ENCODE measurements at places on chromosomes 5 and 9.

DNA sequence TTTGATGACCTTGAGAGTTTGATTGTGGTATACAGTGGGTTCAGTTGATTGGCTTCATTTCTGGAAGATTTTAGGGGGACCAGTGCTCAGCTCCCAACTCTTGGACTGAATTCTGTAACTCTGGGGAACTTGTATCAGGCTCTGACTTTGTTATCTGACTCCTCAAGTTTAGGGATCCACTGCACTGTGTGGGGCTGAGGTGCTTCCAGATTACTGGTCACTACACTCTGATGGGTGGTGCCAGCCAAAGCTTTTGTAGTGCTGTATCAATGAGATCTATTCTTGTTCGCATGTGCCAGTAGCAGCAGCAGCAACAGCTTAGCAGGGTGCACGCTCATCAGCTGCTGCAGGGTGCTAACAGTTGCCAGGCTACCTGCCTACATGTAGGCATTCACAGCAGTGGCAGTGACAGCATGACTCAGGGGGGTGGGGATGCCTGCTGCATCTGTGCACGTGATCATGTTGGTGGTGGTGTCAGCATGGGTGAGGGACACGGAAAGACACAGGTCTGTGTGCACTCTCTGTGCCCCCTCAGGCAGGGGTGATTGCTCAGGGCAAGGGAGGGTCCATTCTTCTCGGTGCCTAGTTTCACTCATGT, 438.8 kb upstream of the SEMA6A start:
- H3K36me3 ChIP-seq: no peaks in the 10 kb centered on the region
- peak; percentile 38 for DNase-seq
- no peaks in the 10 kb centered on the region for H3K4me1 ChIP-seq

GRCh38 chr9:33868440-33868973, 51.5 kb downstream of the UBE2R2 start:
- H3K27me3 ChIP-seq: no peaks in the 10 kb centered on the region
- DNase-seq: no peak
- no peak overlapping the region for H3K27ac ChIP-seq
- no peaks in the 10 kb centered on the region for H3K4me1 ChIP-seq
- H3K36me3 ChIP-seq: peaks cover 6% of the 10 kb centered on the region
- no peak overlapping the region for H3K4me3 ChIP-seq

DNA sequence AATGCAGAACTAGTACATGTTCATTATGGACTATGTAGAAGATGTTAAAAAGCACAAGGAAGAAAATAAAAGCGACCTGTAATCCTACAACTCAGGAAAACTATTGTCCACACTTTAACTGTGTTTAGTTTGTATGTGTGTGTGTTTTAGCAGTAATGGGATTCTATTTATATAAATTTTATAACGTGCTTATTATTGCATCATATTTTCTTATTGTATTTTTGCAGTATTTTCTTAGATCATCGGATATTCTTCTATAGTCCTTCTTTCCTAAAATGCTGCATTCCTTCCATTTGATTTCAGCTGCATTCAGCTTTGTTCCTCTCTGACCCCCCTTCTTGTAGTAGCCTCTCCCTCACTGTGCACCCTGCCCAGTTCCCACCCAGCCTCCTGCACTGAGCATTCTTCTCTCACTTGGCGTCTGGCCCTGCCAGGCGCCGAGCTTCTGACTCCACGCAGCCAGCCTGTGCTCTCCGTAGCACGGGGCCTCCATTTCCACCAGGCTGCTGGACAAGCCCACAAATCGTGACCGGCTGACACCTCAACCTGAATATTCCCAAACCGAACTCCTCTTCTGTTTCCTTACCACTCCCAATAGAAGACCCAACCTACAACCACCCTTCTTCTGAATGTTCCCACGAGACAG, 39.9 kb downstream of the MVB12B start:
- no peak overlapping the region for H3K4me3 ChIP-seq
- H3K36me3 ChIP-seq: peaks cover 6% of the 10 kb centered on the region
- no peak for DNase-seq
- H3K4me1 ChIP-seq: no peaks in the 10 kb centered on the region
- no peaks in the 10 kb centered on the region for H3K27me3 ChIP-seq

DNA sequence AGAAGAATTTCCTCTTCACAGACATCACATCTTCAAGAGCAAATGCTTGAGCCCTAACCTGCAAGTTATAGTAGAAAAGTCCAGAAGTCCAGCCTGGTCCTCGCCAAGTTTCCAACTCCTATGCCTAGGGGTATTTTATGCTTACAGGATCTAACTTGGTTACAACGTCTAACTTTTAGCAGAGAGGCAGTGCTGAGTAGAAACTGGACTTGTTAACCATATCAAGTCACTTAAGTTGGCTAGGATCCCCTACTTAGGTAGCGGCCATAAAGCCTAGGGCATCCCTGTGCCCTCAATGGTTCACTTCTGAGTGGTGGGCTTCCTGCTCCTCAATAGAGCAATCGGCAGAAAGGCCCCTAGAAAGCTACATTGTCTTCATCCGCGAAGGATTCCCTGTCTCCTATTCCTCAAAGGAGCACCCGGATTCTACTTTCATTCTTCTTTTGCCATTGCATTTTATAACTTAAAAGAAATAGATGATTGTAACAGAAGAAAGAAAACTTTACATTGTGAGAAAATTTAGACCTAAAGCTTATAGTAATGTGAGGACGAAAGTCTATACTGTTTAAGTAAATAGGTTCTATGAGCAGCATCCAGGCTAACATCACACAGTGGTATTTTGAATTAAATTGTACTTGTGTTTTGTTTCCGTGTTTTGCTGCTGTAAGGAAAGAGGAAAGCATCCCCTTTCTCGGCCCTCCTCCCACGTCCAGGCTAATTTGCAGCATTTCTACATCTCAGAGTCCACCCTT, 1.3 kb upstream of the MTAP start:
- no peak overlapping the region for H3K27ac ChIP-seq
- H3K27me3 ChIP-seq: no peaks in the 10 kb centered on the region
- H3K36me3 ChIP-seq: peaks cover 5% of the 10 kb centered on the region
- DNase-seq: no peak

DNA sequence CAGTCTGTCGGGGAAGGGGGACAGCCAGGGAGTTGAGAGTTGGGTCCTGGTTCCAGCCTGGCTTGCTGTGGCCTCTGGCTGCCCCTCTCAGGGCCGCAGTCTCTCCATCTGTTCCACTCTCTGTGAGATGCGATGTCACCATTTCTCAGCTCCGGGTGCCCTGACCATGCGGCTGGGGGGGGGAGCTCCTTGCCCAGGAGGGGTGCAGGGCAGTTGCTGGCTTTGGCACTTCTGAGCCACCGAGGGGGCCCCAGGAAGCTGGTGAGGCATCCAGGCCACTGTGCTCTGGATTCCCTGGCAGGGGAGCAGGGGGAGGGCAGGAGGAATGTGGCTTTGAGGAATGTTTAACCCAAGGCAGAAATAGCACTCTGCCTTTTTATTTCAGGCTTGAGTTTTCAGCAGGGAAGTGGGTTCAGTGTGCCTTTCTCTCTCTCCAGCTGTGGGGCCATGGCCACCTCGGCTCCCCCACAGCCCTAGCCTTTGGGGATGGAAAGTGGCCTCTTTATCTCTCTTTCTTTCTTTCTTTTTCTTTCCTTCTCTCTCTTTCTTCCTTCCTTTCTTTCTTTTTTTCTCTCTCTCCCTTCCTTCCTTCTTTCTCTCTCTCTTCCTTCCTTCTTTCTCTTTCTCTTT, 11.0 kb downstream of the NCS1 start:
- no peak overlapping the region for H3K4me3 ChIP-seq
- H3K36me3 ChIP-seq: no peaks in the 10 kb centered on the region
- H3K4me1 ChIP-seq: peaks cover 3% of the 10 kb centered on the region
- no peak for DNase-seq

- H3K27ac ChIP-seq: no peak overlapping the region
- no peaks in the 10 kb centered on the region for H3K36me3 ChIP-seq
- H3K27me3 ChIP-seq: no peaks in the 10 kb centered on the region
- H3K4me3 ChIP-seq: no peak overlapping the region
- DNase-seq: no peak
Measured at GRCh38 chr5:20370061-20370460, 382.1 kb upstream of the CDH18 start.

- no peaks in the 10 kb centered on the region for H3K27me3 ChIP-seq
- DNase-seq: no peak
- H3K36me3 ChIP-seq: no peaks in the 10 kb centered on the region
- no peak overlapping the region for H3K4me3 ChIP-seq
Measured at GRCh38 chr9:34571481-34571810, 18.1 kb downstream of the CNTFR start.

DNA sequence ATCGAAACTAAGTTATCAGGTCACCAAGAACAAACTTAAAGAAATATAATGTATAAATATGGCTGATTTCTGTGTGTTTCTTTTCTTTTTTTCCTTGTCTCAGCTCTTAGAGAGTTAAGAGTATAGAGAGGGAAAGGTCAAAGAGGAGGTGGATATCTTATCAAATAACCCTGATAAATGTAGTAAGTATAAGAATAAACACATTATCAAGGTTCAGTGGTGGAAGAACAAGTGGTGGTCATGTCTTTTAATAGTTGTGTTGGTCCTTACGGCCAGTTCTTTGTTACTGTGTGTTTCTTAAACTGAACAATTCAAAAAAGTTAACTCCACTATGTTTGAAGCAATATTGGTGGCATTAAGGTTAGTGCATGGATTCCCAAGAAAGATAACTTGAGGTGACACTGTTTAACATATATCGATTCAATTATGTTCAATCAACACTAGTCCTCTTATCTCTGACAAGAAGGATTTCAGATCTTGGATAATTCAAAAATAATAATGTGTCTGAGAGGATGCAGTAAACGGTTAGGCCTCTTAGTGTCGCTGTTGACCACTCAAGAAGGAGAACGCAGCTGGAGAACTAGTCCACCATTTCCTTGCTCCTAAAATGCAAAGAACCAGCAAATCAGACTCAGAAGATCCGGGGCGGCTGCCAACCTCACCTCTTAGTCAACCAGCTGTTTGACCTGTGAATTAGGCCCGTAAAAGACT, at the start of gene PCDHGA3:
Gene PCDHGA3 (plus strand): TSS at position 588 of the 711 bp plus-strand sequence. CDS start 205 bp downstream, outside the sequence.
- H3K4me3 ChIP-seq: no peak within 1 kb of the TSS
- H3K27ac ChIP-seq: no peak within 1 kb of the TSS
- DNase-seq: no peak
- peaks cover 52% of the 10 kb centered on the region for H3K36me3 ChIP-seq
- H3K27me3 ChIP-seq: no peaks in the 10 kb centered on the region
- H3K4me1 ChIP-seq: no peaks in the 10 kb centered on the region

DNA sequence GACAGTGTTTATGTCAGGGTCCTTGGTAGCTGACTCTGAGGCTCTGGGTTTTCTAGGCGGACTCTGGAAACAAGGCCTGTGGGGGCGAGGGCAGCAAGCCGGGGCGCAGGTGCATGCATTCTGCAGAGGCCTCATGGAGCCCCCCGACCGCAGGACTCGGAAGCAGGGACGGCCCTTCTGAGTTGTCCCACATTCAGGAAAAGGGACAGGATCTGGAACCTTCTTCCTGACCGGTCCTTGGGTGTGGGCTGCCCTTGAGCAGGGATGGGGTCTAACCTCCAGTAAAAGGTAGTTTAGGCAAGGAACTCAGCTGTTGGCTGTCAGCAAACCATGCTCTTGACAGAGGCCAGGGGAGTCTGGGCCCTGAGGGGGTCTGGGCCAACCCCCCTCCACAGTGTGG, 7.4 kb upstream of the COL5A1 start:
- no peak overlapping the region for H3K4me3 ChIP-seq
- no peaks in the 10 kb centered on the region for H3K4me1 ChIP-seq
- H3K27ac ChIP-seq: no peak overlapping the region
- no peaks in the 10 kb centered on the region for H3K36me3 ChIP-seq
- DNase-seq: peak; percentile 7

DNA sequence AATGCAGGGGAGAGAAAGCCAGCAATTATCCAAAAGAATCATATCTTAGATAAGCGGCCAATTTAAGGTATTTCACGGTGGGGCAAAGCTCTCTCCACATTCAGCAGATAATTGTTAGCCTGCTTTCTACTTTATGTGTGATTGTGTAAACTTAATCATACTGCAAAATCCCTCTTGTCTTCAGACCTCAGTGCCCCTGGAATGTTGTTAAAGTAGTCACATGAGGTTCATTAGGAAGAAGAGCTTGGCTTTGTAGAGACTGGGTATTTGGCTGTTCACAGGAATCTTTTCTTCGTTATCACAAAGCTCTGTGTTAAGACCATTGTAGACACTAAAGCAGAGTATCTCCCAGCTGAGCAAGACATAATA, 127.0 kb downstream of the RFK start:
- H3K27ac ChIP-seq: no peak overlapping the region
- no peaks in the 10 kb centered on the region for H3K27me3 ChIP-seq
- no peak for DNase-seq
- H3K4me1 ChIP-seq: no peaks in the 10 kb centered on the region
- H3K36me3 ChIP-seq: no peaks in the 10 kb centered on the region
- H3K4me3 ChIP-seq: no peak overlapping the region

Measured in H9 (cell line).